Chondrocyte (in vitro differentiated cells): ENCODE measurements at places on chromosomes 2 and 18.

GRCh38 chr2:169478745-169479256 is 493 bp upstream of the BBS5 start:
- no peak for DNase-seq

- no peak for DNase-seq
These were observed 62.0 kb upstream of the SLC35F5 start for GRCh38 chr2:113818382-113818951.

DNA sequence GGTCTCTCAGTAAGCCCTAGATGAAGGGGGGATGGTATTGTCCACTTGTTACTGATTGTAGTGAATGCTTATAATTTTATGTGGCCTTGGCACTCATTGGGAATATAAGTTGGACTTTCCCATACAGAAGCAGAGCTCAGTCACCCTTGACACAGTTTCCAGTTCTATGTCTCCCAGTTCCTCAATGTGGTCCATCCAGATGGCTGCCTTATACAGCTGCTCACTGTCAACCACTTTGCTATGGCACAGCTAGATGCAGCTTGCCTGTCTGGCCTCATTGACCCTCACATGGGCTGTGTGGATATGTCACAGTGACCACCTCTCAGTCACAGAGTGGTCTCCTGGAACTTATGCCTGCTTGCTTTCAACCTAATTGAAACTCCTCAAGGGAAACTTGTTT is 21.7 kb downstream of the SLC39A6 start:
- no peak for DNase-seq

GRCh38 chr2:34261701-34262100 is 662.6 kb upstream of the FAM98A start:
- DNase-seq: no peak

DNA sequence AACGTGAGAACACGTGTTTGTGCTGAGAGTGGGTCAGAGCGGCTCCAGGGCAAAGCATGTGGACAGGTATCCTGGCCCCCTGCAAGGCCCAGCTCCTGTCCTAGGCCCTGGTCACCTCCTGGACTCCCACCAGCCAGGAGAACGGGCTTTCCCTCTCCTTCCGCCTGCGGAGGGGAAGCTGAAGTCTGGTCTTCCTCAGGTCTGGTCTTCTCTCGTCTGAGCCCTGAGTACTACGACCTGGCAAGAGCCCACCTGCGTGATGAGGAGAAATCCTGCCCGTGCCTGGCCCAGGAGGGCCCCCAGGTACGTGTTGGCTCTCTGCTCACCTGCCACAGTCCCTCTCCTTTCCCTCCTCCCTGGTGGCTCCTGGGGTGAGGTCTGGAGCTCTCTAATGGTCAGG is 963 bp downstream of the GNLY start:
- DNase-seq: no peak

DNA sequence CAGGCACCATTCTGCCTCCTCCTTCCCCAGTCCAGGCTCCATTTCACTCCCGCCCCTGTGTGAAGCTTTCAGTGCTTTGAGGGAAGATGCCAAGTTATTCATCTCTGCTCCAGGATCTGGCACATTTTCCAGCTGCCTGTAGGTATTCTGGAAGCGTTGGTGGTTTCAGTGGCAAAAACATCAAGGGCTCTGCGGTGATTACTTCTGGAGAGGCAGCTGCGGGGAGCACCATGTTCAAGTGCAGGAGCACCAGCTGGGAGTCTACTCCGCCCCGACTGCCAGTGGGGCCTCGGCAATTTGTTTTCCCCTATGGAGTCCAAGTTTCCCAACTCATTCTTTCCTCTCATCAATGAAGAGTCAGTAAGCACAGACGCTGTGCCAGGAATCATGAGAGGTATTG is 211.7 kb downstream of the CLIP4 start:
- DNase-seq: no peak

DNA sequence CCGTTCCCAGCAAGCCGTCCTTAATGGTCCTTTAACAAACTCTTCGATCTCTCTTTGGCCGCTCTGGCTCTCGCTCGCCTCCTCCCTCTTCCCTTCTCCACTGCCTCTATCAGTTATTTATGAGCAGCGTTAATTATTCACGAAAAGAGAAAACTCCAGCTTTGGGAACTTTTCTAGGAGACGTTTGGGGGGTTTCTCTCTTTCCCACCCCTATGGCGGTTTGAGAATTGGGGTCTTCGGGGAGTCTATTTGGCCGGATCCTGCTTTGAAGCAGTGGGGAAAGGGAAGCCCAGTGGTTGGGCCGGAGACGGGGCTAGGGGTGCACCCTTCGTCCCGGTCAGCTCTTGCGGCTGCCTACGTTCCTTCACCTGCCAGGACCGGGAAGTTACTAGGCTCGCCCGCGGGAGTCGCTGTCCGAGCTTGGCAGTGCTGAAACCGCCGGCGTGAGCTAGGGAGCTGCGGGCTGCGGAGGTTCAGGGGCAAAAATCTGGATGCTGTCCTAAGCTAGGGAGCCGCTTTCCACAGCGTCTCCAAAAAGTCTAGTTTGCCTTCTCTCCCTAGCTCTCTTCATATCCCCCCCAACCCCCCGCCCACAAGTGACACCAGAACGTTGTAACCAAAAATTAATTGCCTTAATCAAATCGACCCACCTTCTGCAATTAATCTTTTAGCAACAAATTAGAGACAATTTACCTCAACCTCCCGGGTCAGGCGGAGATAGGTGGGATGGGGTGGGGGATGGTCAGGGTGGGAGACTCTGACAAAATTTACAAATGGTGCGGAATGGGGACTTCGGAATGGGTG is 8.9 kb upstream of the SKOR2 start:
- no peak for DNase-seq

GRCh38 chr2:128726911-128727310 is 408.2 kb upstream of the HS6ST1 start:
- no peak for DNase-seq

- no peak for DNase-seq
These were observed 60.4 kb downstream of the BIN1 start for GRCh38 chr2:127046579-127046978.

- no peak for DNase-seq
These were observed 140.2 kb downstream of the PLCL1 start for GRCh38 chr2:197944416-197945096.

- no peak for DNase-seq
These were observed 200.8 kb downstream of the PLCL1 start for GRCh38 chr2:198004921-198005829.

DNA sequence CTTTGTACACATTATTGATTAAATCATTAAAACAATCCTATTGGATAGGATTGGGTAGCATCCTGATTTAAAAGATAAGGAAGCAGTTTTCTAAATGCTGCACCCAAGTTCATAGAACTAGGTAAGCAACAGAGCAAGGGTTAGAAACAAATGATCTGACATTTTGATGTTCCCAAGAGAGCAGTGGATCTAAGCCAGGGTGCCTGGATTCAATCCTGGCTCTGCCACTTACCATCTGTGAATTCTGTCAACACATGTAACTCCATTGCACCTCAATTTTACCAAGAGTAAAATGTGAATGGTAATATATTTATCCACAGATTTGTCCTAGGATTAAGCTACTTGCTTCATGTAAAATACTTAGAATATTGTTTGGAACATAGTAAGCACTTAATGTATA is 982.6 kb upstream of the FANCL start:
- no peak for DNase-seq

DNA sequence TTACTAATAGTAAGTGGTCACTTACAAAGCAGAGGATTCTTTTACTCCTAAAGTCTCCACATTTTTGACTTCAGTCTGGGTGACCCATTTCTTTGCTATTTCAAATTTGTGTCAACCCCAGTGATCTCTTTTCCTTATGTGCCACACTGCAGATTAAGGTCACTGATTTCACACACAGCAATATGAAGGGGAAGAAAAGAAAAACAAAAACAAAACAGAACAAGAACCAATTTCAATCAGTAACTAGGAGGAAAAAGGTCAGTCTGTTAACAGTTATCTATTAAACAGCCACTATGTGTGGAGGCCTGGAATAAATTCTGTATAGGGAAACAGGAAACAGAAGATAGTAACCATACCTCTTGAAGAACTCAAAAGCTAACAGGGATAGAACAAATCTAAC is 72.0 kb upstream of the ACVR2A start:
- no peak for DNase-seq

- no peak for DNase-seq
These were observed 7.7 kb upstream of the SLC35F6 start for GRCh38 chr2:26756337-26756736.

GRCh38 chr2:142745691-142746090 is 131.8 kb upstream of the KYNU start:
- DNase-seq: no peak

DNA sequence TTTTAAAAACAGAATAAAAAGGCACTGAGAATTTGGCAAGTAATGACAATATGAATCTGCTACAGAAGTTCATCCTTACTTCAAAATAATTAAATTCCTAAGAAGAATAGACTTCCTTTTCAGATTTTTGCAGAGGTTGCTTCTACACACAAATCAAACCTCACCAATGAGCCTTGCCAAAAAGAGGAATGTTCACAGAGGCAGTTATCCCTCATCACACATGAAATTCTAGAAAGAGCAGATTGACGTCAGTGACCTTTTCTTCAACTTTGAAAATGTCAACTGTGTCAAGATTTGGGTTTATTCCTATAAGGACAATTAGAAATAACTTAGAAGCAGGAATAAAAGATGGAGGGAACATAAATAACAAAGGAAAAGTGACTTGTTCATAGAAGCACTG is 64.6 kb downstream of the MBD2 start:
- DNase-seq: no peak

DNA sequence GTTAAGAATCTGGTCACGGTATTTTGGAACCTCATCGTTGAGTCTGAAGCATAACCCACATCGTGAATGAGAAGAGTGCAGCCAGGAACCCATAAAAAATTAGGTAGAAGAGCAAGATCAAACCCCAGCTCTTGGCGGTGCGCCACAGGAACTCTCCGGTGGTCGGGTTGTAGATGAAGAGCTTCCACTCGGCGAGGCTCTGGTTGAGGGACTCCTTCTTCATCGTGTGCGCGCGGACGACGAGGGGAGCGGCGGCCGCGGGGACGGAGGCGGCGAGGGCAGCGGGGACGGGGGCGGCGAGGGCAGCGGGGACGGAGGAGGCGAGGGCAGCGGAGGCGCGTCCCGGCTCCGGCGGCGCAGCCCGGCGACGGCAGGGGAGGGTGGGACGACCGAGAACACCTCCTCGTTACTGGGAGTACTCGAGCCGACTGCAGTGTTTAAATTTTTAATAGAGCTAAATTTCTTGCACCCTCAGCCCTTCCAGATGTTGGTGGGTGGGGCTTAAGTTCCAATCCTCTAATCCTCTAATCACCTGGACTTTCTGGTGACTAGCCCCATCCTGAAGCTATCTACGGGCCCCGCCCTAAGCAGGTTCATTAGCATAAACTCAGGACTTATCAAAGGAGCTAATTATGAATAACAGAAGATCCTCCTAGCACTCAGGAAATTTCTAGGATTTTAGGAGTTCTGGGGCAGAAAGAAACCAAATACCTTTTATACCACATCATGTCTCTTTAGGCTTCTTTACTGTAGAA is 20.4 kb upstream of the PAPOLG start:
- DNase-seq: no peak

GRCh38 chr2:55247025-55247424 is 14.5 kb downstream of the RPS27A start:
- DNase-seq: no peak

DNA sequence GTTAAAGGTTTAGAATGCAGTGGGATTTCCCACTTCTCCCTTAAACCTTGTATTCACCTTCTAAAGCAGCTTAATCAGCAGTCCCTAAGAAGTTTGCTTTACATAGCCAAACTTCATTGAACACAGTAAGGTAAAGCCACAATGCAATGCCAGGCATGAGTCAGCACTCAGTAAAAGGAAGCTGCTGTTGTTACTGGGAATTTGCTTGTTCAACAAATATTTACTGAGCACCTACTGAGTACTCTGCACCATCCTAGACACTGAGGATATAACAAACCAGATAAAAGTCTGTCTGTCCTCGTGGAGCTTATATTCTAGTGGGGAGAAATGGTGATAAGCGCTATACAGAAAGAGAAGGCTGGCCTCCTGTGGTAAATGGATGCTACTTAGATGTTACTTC is 162.7 kb downstream of the PKP4 start:
- DNase-seq: no peak

DNA sequence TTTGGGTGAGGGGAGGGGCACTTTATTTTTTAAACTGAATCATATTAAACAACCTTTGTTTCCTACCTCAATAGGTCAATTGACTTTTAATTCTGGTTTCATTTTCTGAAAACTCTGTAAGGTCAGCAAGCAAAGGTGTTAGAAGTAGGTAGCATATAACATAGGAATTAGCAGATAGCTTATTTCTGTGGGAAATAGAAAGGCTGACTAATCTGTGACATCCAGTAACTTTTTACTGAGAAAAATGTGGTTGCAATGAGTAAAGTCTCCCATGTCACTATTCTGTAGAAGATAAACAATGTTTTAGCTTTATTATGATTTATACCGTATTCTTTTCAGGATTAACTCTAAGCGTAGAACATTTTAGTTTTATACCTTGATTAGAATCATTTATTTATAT is 240.4 kb downstream of the PLCL1 start:
- no peak for DNase-seq

DNA sequence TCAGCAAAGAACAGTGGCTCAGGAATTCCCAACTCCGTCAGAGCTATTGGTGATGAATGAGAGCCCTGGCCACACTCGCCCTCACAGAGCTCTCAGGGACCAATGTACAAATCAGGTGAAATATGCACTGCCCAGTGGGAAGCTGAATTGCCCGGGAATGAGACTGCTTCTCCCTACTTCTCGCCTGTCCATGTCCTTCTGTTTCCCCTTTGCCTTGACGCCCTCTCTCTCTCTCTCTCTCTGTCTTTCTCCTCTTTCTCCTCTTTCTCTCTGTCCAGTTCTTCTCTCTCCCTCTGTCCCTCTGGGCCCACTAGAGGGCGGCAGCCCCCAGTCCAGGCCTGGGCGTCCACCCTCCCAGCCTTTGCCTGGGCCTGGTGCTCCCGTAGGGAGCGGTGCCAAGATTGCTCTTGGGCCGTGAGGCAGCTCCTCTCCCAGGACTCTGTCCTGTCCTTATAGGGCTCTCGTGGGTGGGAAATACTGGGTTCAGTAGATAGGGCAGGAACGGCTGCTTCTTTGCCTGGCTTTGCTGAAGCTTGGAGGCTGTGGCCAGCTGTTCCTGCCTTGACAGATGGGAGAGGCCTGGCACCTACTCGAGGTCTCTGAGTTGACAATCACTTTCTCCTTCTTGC is 28.4 kb upstream of the PUM2 start:
- no peak for DNase-seq

DNA sequence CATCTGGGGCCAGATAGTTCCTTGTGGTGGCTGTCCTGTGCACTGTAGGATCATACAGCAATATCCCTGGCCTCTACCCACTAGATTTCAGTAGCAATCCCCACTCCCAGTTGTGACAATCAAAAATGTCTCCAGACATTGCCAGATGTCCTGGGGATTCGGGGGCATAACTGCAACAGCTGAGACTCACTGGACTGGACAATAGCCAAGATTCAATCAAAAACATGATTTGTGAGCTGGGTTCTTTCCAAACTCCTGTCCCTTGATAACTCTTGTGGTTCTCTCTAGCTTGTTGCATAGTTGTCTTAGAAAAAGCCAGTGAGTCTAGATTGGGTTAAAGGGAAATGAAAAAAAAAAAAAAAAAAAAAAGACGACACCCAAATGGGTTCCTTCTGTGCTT is 293.4 kb downstream of the CELF4 start:
- DNase-seq: no peak

- no peak for DNase-seq
These were observed 141.3 kb upstream of the THUMPD2 start for GRCh38 chr2:39920307-39920801.

- DNase-seq: no peak
These were observed 26.1 kb upstream of the PPP1R1C start for GRCh38 chr2:181959508-181959907.
